ENCODE measurements at places on chromosomes 4 and X.

- peak; percentile 76 for DNase-seq
Observed at GRCh38 chr4:146175541-146176453, at the start of gene LSM6. Gene LSM6, plus strand, starts transcription at chr4:146175718. Its CDS starts 7,204 bp downstream, at chr4:146182922.

DNA sequence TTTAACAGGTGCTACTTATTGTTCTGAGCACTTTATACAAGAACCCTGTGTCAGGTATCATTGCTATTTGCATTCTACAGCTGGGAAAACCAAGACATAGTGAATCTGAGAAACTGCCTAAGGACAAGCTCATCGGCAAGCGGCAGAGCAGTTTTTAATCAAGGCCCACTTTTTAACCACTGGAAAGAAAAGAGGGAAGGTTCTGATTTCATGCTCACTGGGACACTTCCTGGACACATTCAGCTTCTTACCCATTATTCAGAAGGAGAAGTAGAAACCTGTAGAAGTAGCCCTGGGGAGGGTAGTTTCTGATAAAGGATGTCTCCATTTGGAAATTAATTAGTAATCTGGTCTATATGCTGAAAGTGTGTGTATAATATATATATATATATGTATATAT is 2.5 kb upstream of the LNX1 start:
- DNase-seq, result no peak

DNA sequence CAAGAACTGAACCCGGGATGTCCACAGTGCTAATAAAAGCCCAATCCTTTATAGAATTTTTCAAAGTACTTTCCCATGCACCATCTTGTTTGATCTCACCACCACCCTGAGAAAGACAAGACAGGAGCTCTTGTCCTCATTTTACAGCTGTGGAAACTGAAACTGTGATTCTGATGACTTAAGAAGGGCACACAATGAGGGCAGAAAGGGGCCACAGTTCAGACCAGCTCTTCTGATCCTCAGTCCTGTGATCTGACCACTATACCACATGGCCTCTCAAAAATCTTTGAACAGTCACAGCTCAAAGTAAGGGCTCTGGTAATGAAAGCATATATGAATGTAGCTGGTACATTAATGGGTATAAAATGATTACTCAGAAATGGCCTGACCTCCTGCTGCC is 127.3 kb upstream of the CPEB2 start:
- no peak for DNase-seq

- peak; percentile 49 for DNase-seq
Observed at GRCh38 chr4:112523764-112524505, 8.0 kb upstream of the NEUROG2 start.
